ENCODE measurements at places on chromosomes 16 and 17.

- peak; percentile 0 for DNase-seq
Measured at GRCh38 chr16:75236736-75237397, 14.6 kb downstream of the BCAR1 start.

DNA sequence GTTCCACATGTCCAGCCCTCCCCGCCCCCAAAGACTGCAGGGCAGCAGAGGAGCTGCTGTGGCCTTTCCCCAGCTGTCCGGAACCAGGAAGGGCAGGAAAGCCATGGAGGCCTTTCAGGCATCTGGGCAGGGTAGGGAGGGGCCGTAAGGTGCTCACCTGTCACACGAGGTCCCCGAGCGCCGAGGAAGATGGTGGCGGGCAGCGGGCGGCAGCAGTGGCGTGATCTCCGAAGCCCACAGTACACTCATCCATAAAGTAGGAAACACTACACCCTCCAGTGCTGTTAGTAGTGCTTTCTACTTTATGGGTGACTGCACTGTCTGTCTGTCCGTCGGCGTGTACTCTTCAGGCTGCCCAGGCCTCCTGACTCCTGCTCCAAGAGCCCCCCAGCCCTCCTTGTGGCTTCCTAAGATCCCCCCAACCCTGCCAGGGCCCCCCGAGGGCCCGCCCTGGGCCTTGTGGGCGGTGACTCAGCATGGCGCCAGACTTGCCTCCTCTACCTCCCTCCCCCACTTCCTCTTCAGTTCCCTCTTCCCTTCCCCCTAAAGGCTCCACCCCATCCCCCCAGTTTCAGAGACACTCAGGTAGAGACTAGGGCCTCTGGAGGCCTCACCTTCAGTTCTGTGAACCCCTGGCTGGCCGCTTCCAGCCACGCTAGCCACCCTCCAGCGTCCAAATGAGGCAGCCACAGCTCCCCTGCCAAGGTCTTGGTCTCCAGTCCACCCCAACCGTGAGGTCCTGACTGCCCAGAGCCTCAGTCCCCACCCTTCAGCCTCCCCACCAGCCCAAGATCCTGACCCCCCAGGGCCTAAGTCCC is 2.6 kb upstream of the TSPOAP1 start:
- no peak for DNase-seq

- DNase-seq: no peak
Measured at GRCh38 chr16:4689091-4689671, 4.2 kb upstream of the NUDT16L1 start.

DNA sequence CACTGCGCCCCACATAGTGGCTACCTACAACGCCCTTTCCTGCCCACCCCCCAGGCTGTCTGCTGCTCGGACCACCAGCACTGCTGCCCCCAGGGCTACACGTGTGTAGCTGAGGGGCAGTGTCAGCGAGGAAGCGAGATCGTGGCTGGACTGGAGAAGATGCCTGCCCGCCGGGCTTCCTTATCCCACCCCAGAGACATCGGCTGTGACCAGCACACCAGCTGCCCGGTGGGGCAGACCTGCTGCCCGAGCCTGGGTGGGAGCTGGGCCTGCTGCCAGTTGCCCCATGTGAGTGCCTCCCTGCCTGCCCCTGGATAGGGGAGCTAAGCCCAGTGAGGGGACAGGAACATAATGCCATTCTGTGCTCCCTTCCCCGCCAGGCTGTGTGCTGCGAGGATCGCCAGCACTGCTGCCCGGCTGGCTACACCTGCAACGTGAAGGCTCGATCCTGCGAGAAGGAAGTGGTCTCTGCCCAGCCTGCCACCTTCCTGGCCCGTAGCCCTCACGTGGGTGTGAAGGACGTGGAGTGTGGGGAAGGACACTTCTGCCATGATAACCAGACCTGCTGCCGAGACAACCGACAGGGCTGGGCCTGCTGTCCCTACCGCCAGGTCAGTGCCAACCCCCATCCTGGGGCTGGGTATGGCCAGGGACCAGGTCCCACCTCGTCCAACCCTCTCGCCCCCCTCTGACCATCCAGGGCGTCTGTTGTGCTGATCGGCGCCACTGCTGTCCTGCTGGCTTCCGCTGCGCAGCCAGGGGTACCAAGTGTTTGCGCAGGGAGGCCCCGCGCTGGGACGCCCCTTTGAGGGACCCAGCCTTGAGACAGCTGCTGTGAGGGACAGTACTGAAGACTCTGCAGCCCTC is 7.1 kb downstream of the GRN start:
- DNase-seq: no peak

GRCh38 chr17:2602597-2603017 is 9.2 kb downstream of the PAFAH1B1 start:
- DNase-seq: peak; percentile 18

GRCh38 chr17:19727501-19728078 is 11.2 kb upstream of the SLC47A2 start:
- peak; percentile 42 for DNase-seq

GRCh38 chr17:80892900-80893603 is 98.6 kb upstream of the CHMP6 start:
- DNase-seq: peak; percentile 7

GRCh38 chr16:49491771-49492761 is 118.5 kb downstream of the C16orf78 start:
- no peak for DNase-seq

- DNase-seq: no peak
Measured at GRCh38 chr17:80864751-80865150, 126.9 kb upstream of the CHMP6 start.

DNA sequence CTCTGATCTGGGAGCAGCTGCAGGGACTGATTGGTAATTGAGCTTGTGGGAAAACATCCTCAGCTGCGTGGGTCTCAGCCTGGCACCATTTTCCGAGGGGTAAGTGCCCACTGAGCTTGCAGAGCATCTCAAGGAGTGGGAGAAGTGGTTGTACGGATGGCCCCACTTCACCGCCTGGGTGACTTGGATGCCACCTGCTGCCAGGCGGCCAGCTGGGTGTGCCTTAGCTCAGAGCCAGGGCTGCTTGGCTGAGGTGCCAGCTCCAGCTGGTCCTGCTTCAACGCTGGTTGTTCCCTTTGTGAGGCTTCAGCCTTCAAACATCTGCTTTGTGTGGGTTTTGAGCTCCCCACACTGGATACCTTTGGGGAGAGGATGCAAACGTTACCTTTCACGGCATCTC is 482.7 kb upstream of the EEF2KMT start:
- no peak for DNase-seq

- no peak for DNase-seq
Measured at GRCh38 chr17:45009676-45010467, 41.6 kb downstream of the DCAKD start.

DNA sequence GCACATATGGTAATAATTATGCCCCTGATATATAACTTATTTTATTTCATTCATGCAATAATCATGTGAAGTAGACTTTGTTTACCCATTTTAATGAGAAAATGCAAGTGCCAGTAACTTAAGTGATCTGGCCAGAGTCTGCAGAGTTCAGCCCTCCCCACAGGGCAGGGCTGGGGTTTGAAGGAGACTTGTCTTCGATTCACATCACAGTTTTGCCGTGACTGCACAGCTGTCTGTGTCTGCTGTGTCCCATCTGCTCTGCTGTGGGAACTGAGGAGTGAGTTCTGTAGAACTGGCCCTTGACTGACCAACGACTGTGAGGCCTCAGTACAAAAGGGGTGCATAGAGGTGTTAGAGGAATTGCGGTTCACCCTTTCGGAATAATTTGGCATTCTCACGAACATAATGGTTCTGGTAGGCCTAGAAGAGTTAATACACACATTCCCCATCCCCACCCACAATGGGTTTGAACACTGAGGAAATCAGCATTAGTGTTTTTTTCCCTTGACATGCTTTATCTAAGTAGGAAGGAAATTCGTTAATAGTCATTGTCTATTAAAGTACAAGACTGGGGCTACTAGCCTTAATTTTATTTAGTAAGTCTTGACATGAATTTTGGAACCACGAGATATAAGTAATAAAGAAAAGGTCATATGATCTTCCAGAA is 113.6 kb upstream of the MON1B start:
- DNase-seq: no peak

DNA sequence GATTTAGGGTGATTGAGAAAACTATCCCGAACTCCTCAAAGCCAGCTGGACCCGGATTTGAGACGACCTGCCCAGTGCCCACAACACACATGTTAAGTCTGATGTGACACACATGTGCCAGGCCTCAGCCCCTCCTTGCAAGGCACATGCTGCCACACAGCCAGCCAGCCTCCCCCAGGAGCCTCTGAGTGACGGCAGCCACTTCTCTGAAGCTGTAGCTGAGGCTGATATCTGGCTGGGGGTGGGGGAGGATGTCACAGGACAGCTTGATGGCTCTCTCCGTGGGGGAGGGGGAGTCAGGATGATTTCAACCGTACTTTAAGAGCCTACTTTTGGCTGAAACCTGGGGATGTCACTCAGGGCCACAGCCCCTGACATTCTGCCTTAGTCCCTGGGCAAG is 40.9 kb downstream of the SRCIN1 start:
- DNase-seq: no peak

- peak; percentile 6 for DNase-seq
Measured at GRCh38 chr17:15122857-15123256, 142.3 kb downstream of the PMP22 start.

DNA sequence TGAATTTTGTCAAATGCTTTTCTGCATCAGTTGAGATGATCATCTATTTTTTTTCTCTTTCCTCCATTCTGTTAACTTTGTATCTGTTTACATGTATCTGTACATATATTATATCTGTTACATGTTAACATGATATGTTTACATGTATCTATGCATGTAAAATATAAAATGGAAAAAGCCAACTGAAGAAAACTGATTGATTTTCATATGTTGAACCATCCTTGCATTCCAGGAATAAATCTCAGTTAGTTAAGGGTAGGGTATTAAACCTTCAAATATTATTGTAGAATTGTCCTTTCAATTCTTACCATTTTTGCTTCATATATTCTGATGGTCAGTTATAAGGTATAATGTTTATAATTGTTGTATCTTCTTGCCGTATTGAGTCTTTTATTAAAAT is 336.1 kb downstream of the ZFHX3 start:
- DNase-seq: no peak

- peak; percentile 9 for DNase-seq
Measured at GRCh38 chr17:27282054-27282551, 11.8 kb upstream of the WSB1 start.

GRCh38 chr16:70676675-70677498 is 9.0 kb downstream of the MTSS2 start:
- no peak for DNase-seq

DNA sequence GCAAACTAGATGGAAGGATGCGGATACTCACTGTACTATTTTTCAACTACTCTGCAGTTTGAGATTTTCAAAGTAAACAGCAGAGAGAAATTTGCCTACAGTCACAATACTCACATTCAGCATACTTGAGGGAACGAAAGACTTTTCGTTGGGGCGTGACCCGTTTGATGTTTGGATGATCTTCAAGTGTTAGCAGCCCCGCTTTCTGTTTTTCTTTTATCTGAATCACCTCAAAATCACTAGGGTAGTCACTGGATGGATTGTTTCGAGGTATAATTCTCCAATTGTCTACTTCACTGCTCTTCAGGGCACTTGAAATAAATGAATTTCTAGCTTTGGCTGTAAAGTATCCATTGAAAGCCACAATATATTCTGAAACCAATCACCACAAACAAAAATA is 17.8 kb downstream of the MBTPS1 start:
- DNase-seq: no peak

DNA sequence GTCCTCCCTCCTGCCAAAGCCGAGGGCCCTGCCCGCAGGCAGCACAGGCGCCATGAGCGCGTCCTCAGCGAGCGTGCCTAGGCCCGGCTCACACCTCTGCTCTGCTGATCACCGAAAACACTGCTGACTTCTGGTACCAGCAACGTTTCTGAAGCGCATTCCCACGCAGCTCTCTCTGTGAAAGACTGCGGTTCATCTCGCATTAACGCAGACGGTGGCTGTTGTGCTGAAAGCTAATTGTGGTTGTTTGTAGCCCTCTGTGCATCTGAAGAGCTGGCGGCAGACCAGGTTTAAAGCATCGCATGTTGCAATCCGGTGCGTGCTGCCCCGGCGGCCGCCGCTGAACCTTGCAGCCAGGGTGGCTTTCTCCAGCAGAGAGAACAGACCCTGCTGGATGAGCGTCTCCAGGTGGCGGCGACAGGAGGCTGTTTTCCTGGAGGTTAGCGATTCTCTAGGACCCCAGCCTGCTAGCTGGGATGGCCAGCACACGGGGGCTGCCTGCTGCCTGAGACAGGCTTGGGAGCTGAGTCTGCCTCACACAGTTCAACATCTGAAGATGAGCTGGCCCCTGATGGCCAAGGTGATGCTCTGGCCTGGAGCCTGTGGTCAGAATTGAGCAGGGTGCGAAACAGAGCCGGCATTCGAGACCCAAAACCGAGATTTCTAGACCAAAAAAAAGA is 49.8 kb upstream of the CHMP6 start:
- DNase-seq: no peak
